ENCODE measurements at places on chromosomes 1 and 21.
A peak's percentile ranks its signal among the peaks of the same experiment; 100 is the strongest.

DNA sequence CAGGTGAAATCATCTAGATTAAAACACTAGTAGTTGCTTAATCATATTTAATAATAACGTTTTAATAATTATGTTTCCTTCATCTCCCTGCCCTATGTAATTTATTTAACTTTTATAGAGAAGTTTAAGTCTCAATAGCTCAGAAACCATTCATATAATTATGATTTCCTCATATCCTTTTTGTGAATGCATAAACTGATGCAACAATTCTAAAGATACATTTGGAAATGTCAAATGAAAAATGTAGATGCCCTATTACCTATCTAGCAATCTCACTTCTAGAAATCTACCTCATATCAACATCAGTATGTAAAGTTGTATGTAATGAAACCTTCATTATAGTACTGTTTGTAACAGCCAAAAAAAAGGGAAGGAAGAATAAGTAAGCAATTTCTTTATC is 10.5 kb downstream of the DRAM2 start:
- DNase-seq: no peak

DNA sequence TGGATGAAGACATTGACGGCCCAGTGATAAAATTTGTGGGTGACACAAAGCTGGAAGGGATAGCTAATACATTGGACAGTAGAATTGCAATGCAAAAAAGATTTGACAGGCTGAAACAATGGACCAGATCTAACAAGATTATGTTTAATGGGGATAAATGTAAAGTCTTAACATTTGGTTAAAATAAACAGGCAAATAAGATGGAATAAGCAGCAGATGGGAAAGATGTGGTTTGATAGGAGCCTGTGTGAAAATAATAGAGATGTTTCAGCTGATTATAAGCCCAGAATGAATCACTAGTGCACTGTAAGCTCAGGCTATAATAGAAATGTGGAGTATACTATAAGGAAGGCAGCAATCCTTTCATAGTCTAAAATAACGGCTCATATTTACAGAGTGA is 66.2 kb upstream of the NHLH2 start:
- DNase-seq: no peak

DNA sequence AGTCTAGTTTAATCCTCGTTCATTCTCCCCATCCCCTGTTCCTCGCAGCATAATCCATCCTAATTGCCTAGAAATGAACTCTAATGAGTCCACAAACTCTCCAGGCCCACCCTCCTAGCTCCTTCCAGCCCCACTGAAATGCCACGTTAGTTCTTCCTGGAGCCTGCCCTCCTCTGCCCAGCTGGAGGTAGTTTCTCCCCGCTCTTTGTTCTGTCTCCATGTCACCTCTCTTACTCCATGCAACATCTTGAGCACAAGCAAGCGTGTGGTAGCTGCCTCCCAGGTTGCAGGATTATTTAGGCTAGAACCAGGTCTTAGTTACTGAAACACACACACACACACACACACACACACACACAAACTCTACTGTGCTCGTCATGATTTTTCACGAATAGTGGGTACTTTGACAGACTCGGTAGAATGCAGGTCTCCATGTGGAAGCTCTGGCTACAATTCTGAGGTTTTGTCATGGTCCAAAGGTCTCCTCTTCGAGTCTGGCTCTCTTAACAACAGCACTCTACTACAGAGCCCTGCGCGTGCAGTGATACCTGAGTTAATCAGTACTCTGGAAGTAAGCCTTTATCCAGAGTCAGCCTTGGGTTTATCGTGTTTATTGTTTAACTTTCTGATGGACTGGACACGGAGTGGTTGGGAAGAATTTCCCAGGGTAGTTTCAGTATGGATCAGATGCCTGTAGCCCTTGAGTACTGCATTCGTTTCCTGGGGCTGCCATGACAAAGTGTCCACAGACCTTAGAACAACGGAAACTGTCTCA is 27.5 kb downstream of the HUNK start:
- no peak for DNase-seq

DNA sequence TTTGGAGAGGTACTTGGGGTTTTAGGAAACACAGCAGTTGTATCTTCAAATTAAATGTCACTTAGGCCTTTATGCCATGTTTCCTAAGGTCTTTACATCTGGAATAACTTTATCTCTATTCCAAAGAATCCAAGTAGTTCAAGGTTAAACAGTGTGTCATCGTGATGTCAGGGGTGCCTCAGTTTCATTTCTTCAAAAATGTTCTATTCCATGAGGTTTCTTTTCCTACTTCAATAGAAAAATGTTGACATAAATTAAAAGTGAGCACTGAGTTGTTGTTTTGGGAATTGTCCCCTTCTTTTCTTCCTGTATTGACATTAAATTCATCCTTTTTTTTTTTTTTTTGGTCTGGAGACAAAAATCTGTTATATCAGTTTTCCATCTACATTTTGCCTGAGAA is 160.6 kb upstream of the C21orf91 start:
- DNase-seq: no peak

GRCh38 chr1:95685081-95685480 is 451.1 kb downstream of the RWDD3 start:
- DNase-seq: no peak

GRCh38 chr1:109756848-109757521 is 6.7 kb downstream of the EPS8L3 start:
- no peak for DNase-seq

DNA sequence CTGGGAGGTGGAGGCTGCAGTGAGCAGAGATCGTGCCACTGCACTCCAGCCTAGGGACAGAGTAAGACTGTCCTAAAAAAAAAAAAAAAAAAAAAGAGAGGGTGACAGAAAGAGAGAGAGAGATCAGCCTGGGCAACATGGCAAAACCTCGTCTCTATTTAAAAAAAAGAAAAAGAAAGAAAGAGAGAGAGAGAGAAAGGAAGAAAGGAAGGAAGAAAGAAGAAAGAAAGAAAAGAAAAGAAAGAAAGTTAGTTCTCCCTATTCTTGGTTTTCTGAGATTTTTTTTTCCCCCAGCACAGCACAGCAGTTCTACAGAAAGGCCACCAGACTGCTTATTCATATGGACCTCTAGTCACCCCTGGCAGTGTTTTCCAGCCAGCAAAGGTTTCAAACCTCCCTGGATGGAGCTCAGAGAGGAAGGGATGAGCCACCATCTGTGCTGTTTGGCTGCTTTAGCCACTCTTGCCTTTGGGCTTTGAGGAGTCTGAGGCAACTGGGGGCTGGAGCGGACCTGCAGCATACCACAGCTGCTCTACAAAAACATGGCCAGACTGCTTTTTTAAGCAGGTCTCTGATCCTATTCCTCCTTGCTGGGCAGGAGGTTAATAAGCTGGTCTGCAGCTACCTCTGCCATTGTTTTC is 10.6 kb downstream of the S100A6 start:
- DNase-seq: no peak

- no peak for DNase-seq
Observed at GRCh38 chr1:227926216-227926791, 21.4 kb downstream of the WNT9A start.

- peak; percentile 11 for DNase-seq
Observed at GRCh38 chr1:148353461-148354283, 129.4 kb downstream of the PPIAL4G start.

DNA sequence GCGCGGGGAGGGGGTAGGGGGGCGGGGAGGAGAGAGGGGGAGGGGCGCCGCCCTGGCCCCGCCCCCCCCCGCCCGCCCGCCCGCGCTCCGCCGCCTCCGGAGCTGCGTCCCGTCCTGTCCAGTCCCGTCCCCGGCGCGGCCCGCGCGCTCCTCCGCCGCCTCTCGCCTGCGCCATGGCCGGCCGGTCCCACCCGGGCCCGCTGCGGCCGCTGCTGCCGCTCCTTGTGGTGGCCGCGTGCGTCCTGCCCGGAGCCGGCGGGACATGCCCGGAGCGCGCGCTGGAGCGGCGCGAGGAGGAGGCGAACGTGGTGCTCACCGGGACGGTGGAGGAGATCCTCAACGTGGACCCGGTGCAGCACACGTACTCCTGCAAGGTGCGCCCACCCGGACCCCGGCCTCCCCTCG is at the start of gene AGRN:
AGRN (plus strand) TSS at position 121 of the 405 bp plus-strand sequence; CDS start at position 174, 53 bp downstream.
- no peak for DNase-seq

DNA sequence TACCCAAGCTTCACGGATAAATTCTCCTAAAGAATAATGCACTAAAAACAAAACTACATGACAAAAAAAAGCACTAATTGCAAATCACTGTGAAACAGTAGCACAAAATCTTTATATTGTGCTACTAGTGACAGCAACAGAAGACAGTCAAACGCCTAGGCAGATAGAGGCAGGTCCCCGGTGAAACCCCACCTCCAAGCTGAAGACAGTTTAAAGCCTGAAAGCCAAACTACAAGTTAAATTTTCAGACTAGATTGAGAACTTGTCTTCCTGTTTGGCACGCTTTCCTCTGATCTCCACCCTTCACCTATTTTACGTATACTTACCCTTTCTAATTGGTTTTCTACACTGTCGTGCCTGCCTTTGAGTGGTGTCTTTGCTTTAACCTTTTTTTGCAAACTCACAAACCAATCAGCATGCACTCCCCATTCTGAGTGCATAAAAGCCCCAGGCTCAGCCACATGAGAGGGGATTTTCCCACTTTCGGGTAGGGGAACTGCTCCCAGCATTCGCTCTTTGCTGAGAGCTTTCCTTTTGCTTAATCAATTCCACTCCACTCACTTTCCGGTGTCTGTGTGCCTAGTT is 3.6 kb upstream of the BACH1 start:
- peak; percentile 25 for DNase-seq

GRCh38 chr1:6972399-6972798 is 187.1 kb downstream of the CAMTA1 start:
- DNase-seq: no peak

GRCh38 chr1:76562292-76562691 is 305.0 kb upstream of the ST6GALNAC5 start:
- DNase-seq: no peak

DNA sequence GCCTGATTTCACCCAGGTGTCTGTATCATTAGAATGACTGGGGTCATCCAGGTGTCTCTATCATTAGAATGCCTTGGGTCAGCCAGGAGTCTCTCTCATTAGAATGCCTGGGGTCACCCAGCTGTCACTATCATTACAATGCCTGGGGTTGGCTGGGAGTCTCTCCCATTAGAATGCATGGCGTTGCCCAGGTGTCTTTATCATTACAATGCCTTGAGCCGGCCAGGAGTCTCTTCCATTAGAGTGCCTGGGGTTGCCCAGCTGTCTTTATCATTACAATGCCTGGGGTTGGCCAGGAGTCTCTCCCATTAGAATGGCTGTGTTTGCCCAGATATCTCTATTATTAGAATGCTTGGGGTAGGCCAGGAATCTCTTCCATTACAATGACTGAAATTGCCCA is 61.6 kb downstream of the RNF187 start:
- no peak for DNase-seq

GRCh38 chr1:90705956-90706355 is 11.1 kb downstream of the BARHL2 start:
- DNase-seq: no peak

DNA sequence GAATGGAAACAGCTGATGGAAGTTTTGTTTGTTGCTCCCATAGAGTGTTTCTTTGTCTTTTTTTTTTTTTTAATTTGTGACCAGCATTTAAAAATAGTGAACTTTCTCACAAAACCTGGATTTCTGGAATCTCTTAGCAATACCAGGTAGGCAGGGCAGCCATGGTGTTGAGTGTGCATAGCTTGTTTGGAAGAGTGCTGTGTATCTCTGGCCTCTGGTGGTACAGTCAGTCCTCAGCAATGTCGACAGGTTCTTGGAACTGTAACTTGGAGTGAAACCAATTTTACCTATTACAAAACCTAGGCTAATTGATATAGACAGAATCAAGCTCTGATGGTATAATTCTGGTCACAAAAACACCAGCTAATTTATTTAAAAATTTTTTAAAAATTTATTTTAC is 6.7 kb downstream of the AADACL3 start:
- DNase-seq: no peak

DNA sequence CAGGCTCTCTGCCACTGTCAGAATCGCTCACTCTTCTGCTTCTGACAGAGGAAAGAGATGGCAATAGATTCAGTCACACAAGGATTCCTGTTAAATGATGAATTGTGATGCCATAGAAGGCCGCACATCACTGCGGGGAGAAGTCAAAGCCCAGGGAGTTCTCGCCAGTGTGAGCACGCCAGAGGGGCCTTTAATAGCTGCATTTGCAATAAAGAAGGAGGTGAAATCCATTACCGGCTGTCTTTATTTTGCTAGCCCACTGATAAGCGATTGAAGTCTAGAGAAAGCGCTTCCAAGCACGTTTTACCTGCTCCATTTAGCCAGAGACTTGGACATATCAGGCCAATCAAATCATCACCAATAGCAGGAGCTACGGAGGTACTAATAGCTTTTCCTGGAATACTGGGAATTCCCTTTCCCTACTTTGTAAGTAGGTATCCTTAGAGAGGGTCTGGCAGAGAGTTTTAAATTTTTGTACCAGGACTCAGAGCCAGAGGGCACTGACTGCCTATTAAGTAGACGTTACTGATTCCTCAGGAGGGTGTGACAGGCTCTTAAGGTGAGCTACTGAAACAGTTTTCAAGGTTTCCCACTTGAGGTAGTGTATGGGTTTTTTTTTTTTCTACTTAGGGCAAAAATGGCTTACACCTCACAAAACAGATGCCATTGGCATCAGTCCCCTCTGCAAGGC is 10.2 kb upstream of the TARBP1 start:
- no peak for DNase-seq

Data from activated naive CD4-positive, alpha-beta T cell treated with Interleukin-2 at 50 U/mL for 16 hours (primary cell).